ENCODE measurements at places on chromosomes 5 and 9.

GRCh38 chr9:27333241-27334052 lies 36.5 kb upstream of the EQTN start:
- peak; percentile 75 for DNase-seq

DNA sequence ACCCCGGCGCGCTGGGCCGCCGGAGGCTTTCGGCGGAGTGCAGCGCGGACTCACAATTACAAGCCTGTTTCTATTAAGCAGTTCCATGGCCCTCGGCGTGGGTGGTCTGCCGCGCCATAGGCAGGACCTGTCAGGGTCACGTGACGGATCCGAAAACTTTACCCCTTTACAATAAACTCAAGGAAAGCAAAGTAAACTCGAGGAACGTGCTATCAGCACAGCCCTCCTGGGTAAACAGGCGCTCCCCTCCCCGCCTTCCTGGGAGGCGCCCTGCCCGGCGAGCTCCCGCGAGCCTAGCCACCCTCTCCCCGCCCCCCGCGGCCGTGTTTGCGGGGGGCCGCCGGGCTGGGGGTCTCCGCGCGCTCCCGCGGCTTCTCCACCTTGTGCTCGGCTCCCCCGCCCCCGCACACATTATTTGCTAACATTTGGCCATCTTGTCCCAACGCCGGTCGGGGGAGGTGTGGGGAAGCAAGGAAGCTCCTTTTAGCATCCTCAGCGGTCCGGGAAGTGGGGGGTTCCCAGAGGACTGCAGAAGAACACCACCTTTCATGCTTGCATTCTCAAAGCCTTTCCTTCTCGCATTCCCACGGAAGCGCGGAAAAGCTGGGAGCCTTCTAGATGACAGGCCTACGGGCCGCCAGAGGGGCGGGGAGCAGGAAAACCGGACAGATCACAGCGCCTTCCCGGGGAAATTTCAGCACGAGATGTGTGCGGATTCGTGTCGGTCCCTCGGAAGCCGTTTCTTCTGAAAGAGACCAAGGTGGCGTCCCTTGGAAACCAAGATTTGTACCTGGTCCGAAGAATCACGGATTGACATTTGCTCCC lies at the start of gene PTCH1:
Gene PTCH1 (minus strand): TSS at position 238 of the 825 bp plus-strand sequence.
- DNase-seq: peak; percentile 65

DNA sequence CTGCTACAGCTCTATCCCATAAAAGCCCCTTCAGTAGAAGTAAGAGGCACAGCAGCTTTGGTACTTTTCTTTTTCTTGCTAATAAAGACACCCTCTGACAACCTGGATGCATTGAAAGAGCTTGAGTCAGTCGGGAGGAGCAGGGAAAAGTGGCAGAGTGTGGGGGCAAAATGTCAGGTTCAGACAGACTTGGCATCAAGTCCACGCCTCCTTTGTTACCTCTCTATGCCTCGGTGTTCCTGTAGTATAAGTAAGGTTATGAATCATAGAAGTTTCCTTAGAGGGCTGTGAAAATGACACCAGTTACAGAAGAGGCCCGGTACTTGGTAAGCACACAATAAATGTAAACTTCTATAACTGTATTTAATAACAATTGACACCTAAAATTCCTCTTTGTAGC lies 133.9 kb downstream of the ESM1 start:
- no peak for DNase-seq

DNA sequence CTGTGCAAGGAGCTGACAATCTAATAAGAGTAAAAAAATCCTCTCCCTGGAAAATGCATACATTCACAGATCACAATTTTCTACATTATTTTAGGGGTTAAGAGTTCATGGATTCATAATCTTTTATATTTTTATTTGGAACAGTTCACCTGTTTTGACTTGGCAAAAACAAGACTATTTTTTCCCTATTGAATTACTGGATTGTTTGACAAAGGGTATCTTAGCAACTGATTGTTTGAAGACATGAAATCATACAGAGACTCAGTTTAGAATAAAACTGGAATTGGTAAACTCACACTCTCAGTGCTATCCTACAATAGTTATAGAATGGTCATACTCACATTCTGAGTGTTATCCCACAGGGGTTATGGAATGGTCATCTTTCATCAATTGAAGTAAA lies 358.2 kb upstream of the PTGER4 start:
- DNase-seq: no peak

DNA sequence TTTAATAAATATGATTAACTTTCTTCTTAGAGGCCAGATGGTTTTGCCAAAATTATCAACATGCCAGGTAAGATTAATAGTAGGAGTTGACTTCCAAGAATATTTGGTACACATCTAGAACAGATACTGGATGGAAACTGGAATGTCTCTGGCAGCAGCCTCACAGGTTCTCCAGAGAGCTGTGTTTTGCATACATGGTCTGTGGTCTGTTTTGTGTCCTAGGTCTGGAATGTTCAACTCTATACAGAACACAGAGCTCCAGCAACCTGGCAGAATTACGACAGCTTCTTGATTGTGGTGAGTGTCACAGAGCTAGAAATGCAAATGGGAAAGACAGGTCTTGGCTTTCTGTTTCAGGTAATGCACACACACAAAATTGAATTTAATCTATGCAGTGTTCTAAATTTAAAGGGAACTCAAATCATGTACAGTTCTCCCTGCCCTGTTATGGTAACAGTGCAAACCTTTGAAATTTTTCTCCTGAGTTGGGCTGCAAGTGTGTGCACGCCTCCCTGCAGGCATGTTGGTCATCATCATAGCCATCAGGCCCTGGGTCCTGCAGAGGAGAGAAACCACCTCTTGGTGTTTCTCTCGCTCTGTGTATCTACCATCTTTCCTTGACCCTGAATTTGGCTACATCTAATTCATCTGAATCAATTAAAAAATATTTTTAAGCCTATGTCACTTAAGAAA lies 58.3 kb downstream of the PIK3R1 start:
- no peak for DNase-seq

DNA sequence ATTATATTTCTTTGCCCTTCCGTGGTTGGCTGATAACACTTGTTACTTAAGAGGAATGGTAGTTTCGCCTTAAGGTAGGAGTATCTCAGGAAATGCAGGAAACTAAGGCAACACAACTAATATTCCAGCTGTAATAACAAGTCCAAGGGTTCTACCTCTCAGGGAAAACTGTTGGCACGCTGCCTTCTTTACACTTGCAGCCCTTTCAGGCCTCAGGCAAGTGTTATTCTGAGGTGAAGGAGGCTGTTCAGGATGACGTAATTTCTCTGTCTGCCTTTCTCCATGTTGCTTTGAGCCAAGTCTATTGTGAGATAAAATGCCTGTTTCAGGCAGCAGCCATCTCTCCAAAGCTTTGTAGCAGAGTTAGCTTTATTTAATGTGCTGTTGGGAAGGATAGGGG lies 38.0 kb downstream of the VCAN start:
- no peak for DNase-seq

DNA sequence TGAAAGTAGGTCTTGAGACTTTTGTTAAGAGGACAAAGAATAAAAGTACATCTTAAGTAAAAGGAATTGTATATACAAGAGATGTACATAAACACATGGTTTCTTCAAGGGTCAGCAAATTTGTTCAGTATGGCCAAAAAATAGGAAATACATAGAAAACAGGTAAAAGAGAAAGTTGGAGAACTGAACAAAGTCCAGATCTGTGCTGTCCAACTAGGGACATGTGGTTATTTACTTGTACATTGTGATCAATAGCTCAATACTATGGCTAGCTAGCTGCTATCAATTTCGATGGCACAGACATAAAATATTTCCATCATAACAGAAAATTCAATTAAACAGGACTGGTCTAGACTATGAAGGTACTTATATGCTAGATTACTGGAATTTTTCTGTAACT lies 92.3 kb downstream of the RAPGEF6 start:
- no peak for DNase-seq

- DNase-seq: no peak
Observed at GRCh38 chr5:170067152-170067551, 38.5 kb upstream of the FOXI1 start.

GRCh38 chr9:69623276-69623675 lies 48.9 kb downstream of the APBA1 start:
- DNase-seq: no peak

DNA sequence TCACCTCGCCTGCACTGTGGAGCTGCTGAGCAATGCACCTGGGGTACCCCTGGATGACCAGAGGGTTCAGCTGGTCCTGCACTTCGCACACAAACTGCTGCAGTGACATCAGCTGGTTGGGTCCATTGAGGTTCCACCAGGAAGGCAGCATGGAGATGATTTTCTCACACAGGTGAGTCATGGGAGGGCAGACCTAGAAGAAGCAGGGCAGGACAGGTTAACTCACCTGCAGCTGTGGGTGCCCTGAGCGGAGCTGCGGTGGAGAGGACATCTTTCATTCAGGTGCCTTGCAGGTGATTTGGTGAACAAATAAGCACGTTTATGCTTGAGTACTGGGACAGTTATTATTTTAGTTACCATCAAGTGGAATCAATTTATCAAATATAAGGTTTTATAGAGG lies 73.6 kb downstream of the CTSL start:
- DNase-seq: no peak

DNA sequence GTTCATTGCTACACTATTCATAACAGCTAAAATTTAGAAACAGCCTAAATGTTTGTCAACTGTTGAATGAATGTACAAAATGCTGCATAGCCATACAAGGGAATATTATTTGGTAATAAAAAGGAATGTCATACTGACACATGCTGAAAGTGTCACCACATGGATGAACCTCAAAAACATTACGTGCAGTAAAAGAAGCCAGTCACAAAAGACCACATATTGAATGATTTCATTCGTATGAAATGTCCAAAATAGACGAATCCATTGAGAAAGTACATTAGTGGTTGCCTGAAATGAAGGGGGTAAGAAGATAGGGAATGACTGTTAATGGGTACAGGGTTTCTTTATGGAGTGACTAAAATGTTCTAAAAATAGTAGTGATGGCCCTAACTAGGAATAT lies 11.6 kb upstream of the ECM2 start:
- no peak for DNase-seq

DNA sequence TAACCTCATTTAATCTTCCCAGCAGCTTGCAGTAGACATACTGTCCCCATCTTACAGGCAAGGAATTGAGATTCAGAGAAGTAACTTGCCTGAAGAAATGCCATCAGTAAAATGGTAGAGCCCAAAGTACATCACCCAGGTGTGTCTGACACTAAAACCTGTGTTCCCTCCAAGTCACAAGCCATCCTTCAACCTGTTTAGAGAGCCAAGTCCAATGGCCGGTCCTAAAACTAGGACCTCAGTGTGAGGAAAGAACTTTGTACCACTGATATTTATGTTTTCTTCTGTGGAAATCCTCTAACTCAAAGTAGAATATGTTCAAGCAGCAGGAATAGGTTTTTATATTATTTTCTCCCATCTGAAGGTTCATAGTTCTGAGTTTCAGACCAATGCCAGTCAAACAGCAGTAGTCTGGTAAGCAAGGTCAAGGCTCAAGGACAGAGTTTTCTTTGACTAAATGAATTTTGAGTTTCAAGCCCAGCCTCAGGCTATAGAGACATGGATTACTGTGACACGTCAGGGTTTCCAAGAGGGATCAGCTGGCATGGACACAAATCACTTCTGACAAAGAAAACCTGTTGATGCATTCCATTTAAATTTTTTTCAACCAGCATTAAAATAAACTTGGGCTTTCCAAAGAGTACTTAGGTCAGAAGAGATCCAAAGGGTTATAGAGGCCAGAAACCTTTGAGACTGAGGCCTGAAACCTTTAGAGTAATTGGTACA lies 80.9 kb upstream of the PLPP6 start:
- no peak for DNase-seq

GRCh38 chr5:63247651-63248050 lies 669.0 kb downstream of the LRRC70 start:
- no peak for DNase-seq

DNA sequence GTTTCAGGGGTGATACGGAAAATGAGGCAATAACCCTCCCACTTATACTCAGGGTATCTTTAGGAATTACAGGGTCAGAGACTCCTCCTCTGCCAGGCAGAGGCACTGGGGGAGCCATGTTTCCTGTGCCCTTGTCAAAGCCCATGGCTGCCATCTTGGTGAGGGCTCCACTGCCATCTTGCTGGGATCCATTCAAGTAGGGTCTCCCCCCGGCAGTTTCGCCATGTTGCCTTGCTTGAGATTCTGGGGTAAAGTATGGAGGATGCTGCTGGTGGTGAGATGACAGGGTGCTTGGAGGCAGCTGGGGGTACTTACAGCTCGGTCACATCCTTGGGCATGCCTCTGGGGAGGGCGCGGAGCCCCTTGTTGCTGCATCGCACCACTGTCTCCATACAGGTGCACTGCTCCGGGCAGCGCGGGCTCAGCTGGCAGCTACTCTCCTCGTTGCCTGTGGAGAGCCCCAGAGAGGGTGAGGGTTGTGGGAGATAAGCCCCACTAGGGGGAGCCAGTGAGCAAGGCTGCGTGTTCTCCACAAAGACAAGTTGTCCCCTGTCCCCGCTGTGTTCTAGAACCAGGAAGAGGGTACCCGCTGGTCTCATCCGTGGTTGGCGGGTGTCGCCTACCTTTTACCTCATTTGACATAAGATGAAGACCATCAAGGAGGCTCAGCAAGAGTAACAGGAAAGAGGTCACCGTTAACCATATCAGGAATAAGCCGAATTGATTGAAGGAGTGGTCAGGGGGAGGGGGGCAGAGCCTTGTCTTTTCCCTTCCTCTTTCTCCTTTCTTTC lies 169.0 kb upstream of the PANK3 start:
- peak; percentile 86 for DNase-seq

GRCh38 chr9:7178729-7179128 lies 421.0 kb downstream of the KDM4C start:
- no peak for DNase-seq

DNA sequence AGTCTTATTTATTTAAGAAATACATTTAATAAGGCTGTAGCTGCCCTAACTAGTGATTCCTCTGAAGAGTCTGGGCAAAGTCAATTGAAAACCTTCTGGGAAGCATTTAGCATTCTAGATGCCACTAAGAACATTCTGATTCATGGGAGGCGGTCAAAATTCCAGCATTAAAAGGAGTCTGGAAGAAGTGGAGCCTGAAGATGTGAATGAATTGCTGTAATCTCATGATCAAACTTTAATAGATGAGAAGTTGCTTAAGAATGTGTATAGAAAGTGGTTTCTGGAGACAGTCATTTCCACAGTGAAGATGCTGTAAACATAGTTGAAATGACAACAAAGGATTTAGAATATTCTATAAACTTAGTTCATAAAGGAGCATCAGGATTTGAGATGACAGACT lies 61.4 kb downstream of the WDR41 start:
- no peak for DNase-seq

- DNase-seq: peak; percentile 15
Observed at GRCh38 chr9:81819859-81820546, 108.2 kb upstream of the SPATA31D4 start.

GRCh38 chr9:14057368-14058324 lies 256.3 kb downstream of the NFIB start:
- no peak for DNase-seq

GRCh38 chr5:170757182-170757601 lies 26.3 kb upstream of the GABRP start:
- no peak for DNase-seq

DNA sequence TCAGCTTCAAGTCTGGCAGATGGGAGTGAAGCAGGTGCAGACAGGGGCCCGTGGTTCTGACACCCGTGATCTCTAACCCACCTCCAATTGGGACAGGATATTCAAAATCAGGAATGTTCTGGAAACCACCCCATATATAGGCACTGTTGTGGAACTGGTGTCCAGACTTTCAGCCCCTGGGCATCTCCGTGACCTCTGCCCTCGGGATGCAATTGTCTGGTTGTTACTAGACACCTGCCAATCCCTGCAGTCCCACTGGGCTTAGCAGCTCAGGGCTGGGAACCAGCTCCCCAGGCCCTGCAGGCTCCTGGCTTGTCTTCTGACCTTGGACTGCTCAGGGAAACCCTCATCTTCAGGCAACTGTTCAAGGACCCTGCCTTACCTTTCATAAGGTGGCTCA lies 38.8 kb downstream of the NTNG2 start:
- no peak for DNase-seq

All from WTC11 (cell line).